ENCODE measurements at places on chromosomes 4 and X.

DNA sequence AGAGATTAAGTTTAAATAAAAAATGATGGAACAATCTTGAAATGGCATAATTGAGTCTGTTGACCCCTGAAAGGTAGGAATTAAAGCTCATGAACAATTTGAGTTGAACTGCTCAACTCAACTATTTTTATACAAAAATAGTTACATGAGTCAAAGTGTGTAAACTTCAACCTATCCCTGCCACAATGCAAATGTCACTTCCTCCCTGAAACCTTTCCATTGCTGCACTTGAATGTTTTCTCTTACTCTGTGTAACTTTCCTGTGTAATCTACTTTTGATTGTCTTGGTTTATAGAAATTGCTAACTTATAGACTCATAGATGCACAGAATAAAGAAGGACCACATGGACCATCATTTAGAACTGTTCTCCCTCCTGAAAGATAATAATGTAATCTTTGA, 218.5 kb downstream of the GBA3 start:
- no peak for DNase-seq

DNA sequence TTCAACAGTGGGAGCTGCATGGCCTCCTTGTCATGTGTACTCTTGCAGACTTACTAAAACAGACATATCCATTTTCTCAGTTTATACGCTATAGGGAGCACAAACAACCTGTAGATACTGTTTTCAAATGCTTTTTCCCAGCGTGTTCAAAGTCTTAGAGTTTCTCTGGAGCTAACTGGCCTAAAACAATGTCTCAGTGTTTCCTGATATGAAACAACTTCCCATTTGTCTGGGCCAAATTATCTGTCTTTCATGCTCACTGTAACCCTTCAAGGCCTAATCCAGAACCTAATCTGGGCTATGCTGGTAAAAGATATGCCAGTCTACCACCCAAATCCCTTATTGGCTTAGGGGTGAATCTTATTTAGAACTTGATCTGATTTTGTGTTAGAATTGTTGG, 38.8 kb downstream of the RAB40A start:
- no peak for DNase-seq

GRCh38 chr4:147782087-147782781, 50.3 kb downstream of the ARHGAP10 start:
- DNase-seq, result no peak

GRCh38 chrX:64975491-64975890, 759 bp downstream of the ZC4H2 start:
- peak; percentile 12 for DNase-seq

- DNase-seq, result no peak
Observed at GRCh38 chr4:142480244-142480643, 365.9 kb downstream of the INPP4B start.

DNA sequence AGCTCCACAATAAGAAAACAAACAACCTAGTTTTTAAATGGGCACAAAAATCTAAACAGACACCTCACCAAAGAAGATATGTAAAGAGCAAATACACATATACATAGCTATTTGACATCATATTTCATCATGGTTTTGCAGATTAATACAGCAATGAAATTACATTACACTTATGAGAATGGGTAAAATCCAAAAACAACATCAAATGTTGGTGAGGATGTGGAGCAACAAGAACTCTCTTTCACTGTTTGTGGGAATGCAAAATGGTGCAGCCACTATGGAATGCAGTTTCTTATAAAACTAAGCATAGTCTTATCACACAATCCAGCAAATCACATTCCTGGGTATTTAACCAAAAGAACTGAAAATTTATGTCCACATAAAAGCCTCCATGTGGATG, 25.0 kb downstream of the TLR6 start:
- DNase-seq, result no peak

GRCh38 chr4:76373919-76374552, 46.9 kb downstream of the CCDC158 start:
- no peak for DNase-seq

DNA sequence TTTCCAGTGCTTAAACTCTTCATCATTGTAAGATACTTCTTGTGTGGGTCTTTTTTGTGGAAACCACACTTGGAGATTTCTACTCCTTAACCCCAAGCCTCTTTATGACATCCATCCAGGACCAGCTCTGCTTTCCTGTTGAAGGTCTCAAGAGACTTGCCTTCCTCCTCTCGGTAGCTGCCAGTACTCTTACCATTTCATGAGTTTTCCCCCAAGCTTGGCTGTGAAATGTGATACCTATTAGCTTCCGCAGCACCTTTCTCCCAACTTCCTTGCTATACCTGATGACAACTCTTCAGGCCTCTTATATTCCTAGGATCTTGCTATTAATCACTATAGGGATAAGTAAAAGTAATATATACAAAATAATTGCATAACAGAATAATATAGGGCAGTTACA, 1.9 kb upstream of the DCK start:
- no peak for DNase-seq

- peak; percentile 97 for DNase-seq
Observed at GRCh38 chrX:40735325-40736169, at the start of gene MED14. TSS of gene MED14 (minus strand) at chrX:40735542. CDS start at chrX:40735412, 130 bp downstream.

DNA sequence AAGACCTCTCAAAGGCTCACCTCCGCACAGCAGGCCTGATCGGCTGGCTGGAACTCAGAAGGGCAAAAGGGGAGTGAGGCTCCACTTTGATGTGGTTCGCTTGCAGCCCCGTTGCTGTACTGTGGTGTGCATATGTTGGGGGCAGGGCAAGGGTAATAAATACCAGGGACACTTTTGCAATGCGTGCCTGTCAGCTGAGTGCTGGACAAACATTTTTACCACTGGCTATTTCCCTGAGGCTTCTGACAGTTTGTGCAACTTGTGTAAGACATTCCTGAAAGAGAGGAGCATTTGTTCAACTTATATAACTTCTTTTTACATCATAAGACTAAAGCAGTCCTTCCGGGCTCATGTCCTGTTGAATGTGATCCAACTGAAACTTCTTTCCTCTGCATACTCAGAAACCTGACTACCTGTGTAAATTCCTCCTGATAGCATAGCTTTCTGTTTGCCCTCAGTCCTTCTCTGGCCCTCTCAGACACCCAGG, 82.3 kb downstream of the SPRY1 start:
- no peak for DNase-seq

- no peak for DNase-seq
Observed at GRCh38 chrX:133980832-133981588, 4.4 kb downstream of the GPC3 start.

GRCh38 chr4:147658501-147658900, 25.5 kb downstream of the PRMT9 start:
- no peak for DNase-seq

- no peak for DNase-seq
Observed at GRCh38 chr4:156294577-156294976, 340.9 kb upstream of the CTSO start.

DNA sequence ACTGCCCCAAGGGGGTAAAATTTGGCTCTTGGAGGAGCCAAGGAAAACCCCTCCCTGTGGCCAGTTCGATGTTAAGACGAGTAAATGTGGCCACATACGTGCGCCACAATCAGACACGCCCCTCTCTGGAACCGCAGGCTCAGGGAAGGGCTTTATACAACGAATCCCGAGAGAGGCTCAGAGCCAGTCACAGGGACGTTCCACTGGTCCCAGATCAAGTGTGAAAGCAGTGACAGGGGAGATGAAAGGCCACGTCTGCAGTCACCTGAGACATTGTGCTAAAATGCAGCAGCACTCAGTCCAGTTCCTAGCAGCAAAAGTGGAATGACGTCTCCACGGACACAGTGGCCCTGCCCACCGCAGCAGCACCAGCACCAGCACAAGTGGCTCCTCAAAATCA, 68.0 kb downstream of the ACOX3 start:
- no peak for DNase-seq

DNA sequence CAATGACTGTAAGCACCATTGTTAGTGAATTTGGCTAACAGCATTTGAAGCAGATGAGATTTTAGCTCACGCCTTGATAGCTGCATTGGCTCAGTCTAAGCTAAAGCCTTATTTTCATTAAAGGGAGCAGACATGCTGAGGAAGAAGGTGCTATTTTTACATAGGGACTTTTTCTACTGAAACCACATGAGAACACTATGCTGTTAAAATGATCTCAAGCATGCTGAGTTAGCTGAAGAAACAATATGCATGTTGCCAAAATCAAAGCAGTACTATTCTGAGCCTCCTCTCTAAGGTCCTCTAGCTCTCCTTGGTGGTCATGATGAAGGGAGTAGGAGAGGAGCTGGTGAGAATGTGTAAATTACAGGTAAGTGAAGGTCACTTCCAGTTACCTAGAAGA, 134.4 kb upstream of the JADE1 start:
- DNase-seq, result no peak

DNA sequence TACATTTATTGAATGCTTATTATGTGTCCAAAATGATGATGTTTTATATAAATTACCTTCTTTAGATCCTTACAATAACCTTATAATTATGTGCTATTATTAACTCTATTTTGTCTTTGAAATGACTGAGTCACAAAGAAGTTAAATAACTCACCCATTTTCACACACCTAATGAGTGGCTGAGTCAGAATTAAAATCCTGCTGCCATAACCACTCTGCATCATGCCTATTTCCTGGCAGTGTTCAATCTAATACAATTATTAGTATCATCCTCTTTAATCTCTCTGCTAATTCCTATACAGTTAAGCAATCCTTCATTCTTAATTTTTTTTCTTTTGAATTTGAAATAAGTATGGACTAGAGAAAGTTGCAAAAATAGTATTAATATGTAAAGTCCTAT, 342.9 kb downstream of the CFAP299 start:
- no peak for DNase-seq

GRCh38 chr4:1473718-1474117, 67.5 kb upstream of the NKX1-1 start:
- no peak for DNase-seq

GRCh38 chr4:176380352-176381157, 60.8 kb downstream of the SPCS3 start:
- no peak for DNase-seq

DNA sequence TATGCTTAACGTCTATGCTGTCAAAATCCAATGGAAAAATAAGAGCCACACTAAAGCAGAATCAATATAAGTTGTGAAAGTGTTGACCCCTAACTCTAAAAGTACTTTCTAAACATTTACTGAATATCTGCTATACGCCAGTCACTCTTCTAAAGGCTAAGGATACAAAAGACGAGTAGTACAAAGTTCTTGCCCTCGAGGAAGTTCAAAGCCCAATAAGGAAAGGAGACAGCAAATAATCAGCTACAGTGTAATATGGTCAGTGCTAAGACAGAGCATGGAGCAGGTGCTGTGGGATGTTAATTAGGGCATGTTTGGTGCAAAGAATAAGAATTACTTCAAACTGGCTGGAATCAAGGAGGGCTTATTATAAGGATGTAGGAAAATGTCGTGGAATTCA, 31.6 kb upstream of the TMEM150C start:
- no peak for DNase-seq

DNA sequence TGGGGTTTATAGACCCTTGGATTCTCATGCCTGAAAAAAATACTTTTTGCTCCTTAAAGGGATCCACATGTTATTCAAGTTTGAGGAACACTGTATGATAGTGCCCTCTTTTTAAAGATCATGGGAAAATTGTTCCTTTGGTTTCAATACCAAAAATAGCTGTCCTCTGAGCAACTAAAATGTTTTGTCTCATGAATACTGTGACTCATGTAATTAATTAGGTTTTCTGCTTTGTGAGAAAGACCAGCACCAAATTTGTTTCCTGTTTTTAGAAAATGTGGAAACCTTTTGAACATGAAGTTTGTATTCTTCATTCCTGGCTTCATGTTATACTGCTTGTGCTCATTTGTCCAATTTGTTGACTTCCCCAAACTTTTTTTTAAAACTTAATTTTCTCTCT, 127.6 kb upstream of the SH3RF1 start:
- no peak for DNase-seq

- no peak for DNase-seq
Observed at GRCh38 chr4:5750946-5751665, 40.1 kb downstream of the EVC start.

GRCh38 chrX:31268359-31268758, 196.5 kb upstream of the FTHL17 start:
- DNase-seq, result no peak

DNA sequence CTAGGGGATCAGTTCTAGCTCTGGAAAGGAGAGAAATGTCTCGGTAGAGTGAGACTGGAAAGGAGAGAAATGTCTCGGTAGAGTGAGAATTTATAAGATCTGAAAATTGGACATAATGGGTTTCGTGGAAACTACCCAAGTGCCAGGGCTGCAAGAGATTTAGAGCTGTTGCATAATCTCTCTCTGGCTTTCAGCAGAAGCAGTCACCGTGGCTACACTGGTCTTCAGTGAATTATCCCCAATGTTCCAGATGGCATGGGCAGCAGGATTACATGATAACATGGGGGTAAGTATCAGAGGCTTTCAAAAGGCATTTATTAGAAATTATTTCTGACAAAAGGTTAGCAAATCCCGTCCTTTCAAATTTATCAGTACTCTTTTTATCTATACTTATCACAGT, 435.5 kb downstream of the NKX6-1 start:
- no peak for DNase-seq

DNA sequence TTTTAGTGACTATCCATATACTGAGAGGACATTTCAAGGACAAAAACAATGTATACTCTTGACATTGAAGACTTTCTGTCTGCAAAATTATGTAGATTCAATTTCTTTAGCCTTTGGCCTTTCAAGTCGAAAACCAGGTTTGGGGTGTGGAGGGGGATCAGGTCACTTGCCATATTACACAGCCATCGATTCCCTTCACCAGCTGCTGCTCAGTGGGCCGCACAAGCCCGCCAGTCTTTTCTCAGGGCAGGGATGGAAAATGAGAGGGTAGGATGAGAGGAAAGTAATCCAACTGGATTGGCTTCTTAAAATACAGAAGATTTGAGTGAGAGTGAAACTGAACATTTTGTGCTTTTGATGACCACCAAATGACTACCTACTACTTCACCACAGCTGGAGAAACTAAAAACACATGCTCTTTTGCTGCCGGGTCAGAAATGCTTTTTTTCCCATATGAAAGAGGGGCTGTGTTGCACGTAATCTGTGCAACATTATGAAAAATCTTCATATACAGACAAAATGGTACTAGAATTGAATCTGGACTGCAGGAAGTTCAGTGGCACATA, 51.4 kb downstream of the FHL1 start:
- DNase-seq, result no peak

DNA sequence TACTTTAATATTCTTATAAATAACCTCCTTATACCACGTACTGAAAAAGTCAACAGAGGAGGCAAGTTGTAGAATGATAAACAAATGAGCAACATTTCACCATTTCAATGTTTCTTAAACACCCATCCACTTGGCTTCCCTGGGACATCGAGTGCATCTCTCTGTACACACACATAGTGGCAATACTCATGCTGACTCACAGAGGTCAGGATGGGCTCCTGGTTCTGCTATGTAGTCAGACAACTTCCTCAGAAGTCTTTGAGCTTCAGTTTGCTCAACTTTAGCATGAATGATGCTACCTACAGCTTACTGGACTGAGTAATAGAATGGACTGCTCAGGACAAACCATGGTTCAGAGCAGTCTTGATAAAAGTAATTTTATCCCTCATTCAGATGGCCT, 56.9 kb downstream of the MAD2L1 start:
- no peak for DNase-seq

GRCh38 chr4:24208691-24209090, 318.8 kb upstream of the PPARGC1A start:
- DNase-seq, result no peak
